ENCODE measurements at places on chromosomes 12 and 14.

- DNase-seq, result no peak
Measured at GRCh38 chr12:8698132-8698851, 501 bp downstream of the RIMKLB start.

- DNase-seq, result no peak
Measured at GRCh38 chr12:24554612-24555295, 394.1 kb downstream of the BCAT1 start.

GRCh38 chr14:68552602-68553001 is 240.3 kb downstream of the ZFP36L1 start:
- no peak for DNase-seq

GRCh38 chr12:71135812-71136176 is 22.0 kb downstream of the TSPAN8 start:
- no peak for DNase-seq

DNA sequence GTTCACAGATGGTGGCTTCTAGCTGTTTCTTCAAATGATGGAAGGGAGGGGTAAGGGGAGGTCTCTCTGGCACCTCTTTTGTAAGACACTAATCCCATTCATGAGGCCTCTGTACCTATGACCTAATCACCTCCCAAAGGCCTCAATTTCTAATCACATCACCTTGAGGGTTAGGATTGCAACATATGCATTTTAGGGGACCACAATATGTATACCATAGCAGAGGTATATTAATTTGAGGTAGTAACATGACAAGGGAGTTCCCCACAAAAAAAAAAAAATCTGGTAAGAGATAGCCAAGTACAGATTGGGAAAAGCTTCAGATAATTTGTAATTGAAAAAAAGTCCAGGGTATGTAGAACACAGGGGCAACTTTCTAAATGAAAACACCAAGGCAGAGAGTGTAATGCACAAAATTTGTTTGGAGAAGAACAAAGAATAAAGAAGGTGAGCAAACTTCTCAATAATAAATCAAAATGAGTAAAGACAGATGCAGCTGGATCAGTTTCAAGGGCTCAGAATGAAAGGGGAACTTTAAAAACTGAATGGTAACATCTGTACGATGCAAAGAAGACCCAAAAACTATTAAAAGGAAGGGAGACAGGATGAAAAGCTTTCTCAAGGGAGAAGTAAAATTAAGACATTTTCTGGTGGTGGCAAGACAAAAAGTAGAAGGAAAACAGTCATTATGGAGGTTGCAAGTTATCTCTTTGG is 125.5 kb upstream of the DCN start:
- no peak for DNase-seq

DNA sequence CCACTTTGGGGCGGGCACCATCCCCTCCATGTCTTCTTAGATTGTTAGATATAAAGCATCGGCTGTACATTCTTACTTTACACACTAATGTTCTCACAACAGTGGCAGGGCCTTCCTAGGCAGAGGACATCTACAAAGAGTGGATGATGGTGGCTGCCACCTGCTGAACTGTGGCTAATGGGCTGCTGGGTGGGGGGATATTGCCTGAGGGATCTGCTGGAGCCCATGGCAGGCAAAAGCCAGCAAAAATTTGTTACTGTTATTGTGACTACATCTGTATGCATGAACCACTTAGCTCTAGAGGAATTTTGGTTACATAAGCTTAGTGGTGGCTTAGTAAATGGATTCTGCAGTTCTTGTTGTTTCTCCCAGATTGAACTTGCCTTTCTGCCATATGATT is 52.6 kb downstream of the DIP2B start:
- DNase-seq, result no peak

DNA sequence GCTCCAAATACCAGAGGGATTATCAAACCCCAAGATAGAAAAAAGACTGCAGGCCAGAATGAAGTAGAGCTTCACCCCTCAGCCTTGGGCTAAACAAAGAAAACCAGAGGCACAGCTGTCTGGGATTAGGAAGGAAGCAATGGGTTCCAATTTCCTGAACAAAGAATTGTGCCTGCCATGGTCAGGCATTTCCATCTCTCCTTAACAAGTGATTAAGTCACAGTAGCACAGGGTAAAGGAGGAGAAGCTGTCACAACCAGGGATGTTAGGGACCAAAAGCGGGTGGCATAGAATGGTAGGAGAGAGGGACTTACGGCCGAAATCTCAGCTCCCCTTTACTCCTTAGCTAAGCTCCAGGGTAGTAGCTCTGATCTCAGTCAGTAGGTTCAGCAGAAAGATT is 33.9 kb downstream of the SPTLC2 start:
- DNase-seq, result no peak
